CD8-positive, alpha-beta T cell (primary cell): ENCODE measurements at places on chromosomes 11 and 22.

DNA sequence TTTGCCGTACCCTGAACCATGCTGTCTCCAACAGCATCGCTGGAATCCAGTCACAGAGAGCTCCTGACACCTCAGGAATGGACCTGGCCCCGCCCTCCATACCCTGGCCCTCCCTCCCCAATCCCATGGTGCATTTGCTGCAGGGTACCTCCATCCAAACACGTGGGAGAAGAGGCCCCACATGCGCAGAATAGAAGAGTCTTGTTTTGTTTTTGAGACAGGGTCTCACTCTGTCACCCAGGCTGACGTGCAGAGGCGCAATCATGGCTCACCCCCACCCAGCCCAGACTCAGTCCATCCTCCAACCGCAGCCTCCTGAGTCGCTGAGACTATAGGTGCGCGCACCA is 2.3 kb upstream of the PNPLA2 start:
- no peak for DNase-seq

GRCh38 chr11:71947498-71947897 is 18.7 kb downstream of the RNF121 start:
- no peak for DNase-seq

GRCh38 chr22:49240472-49240871 is 587.2 kb downstream of the BRD1 start:
- no peak for DNase-seq

GRCh38 chr11:94793002-94793401 is 24.8 kb downstream of the AMOTL1 start:
- no peak for DNase-seq

DNA sequence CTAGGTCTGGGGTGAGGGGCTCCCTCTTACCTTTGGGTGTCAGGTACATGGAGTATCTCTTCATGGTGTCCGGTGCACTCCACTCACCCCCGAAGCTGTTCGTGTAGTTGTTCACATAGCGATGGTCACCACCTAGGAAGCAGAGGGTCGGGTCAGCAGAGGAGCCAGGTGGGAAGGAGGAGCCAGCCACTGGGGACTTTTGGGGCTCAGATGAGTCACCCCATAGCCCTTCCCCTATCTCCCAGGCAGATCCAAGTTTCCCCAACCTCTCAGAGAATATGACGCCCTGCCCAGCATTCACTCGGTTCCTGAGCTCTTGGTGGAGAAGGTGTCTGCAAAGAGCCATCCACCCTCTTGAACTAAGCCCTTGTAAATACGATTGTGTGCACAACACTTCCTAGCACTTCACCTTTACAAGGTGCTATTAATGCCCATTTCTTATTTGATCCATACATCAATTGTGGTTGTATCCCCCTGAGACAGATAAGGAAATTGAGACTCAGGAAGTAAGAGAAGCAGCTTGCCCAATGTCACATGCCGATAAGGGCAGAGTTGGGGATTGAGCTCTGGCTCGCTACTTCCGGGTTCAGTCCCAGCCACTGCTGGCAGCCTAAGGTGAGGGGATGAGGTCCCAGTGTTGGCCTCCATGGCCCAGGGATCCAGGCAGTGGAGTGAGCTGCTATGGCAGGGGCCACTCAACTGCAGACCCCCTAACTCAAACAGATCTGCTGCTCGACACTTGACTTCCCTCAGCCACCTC is 14.8 kb downstream of the TRIM29 start:
- no peak for DNase-seq

GRCh38 chr11:33844236-33844635 is 47.6 kb downstream of the LMO2 start:
- DNase-seq, result no peak

- DNase-seq, result no peak
These were observed 26.9 kb upstream of the TESMIN start for GRCh38 chr11:68778205-68778604.

- no peak for DNase-seq
These were observed 4.2 kb upstream of the CTR9 start for GRCh38 chr11:10746871-10747270.

GRCh38 chr22:45852826-45853225 is 124.1 kb downstream of the WNT7B start:
- no peak for DNase-seq

- DNase-seq, result no peak
These were observed 68.7 kb downstream of the ZNRF3 start for GRCh38 chr22:28951969-28952521.

GRCh38 chr11:3953327-3953726 is 97.9 kb downstream of the STIM1 start:
- DNase-seq, result no peak

- no peak for DNase-seq
These were observed 1065.2 kb downstream of the JRKL start for GRCh38 chr11:97454988-97455387.

GRCh38 chr11:82233201-82233600 is 500.5 kb downstream of the FAM181B start:
- DNase-seq, result no peak

DNA sequence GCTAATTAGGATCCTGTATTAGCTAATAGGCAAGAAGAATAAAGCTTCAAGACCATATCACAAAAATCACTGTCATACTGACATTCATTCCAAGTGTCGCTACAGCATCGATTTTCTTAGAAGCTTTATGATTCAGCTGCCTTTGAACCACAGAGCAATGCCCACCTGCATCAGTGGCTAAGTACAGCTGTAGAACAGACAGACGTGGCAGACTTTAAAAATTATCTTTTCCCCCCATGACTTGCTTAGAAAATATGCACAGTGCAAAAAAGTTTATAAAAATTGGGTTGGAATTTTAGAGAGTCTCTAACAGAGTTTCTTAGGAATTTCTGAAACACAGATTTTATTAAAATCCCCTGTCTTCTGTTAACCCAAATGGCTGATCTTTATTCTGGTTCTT is 120.8 kb downstream of the CADM1 start:
- DNase-seq, result no peak

DNA sequence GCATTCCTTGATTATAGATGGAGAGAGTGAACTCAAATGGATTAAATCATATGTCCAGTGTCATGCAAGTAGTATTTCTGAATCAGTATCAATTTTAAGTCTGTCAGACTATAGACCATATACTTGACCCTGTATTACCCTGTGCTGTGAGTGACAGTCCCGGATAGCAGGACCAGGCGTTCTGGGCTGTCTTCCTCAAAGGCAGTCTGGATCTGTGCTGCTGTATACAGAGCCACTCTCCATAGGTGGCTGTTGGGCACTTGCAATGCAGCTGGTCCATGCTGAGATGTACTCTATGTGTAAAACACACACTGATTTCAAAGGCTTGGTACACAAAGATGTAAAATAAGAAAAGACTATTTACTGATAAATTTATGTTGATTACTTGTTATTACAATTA is 294.3 kb downstream of the OPCML start:
- no peak for DNase-seq

GRCh38 chr11:36702330-36703054 is 104.5 kb upstream of the RAG2 start:
- no peak for DNase-seq

DNA sequence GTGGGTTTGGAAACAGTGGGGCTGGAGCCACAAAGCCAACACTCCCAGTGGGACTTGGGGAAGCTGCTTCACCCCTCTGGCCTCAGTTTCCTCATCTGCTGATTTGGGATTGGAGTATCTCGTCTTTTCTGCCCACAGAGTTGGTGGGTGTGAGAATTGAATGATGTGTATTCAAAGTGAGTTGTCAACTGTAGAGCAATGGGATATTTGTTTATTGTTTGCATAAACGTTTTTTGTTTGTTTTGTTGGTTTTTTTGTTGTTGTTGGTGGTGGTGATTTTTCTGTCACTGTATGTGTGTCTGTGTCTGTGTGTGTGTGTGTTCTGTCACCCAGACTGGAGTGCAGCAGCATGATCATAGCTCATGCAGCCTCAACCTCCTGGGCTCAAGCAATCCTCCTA is 542.0 kb downstream of the MIAT start:
- no peak for DNase-seq

DNA sequence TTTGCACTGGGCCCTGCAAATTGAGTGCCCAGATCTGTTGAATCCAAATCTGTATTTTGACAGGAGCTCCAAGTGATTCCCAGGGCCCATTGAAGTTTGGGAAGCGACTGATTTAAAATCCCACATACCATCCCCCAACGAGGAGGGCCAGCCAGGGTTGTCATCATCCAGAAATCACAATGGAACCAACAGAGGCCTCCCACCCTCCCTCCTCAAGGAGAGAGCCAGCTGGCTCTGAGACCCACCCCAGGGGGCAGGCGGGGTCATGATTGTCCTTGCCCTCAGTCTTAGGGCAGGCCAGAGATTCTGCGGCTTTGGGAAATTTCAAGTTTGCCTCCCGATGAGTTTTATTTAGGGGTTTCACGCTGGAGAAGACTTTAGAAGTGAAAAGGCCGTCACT is 358.2 kb downstream of the MN1 start:
- no peak for DNase-seq
